Lung microvascular endothelial cell (primary cell): ENCODE measurements at places on chromosomes 2 and 18.

- no peak for DNase-seq
These were observed 116.4 kb upstream of the CAPN13 start for GRCh38 chr2:30923623-30924022.

DNA sequence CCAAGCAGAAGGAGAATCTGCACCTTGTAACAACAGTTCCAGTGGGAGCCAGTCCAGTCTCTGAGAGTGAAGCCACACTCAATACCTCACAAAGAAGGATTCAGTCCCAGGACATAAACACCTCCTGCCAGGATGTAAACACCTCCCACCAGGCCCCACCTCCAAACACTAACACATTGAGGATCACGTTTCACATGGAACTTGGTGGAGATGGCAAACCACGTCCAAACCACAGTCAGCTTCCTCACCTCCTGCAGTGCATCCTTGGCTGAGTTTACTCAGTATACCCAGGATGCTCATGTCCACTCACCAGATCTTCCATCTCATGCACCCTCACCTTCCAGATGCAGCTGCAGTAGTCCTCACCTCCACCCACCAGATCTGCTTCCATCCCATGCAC, 37.8 kb upstream of the TMEM18 start:
- DNase-seq, result no peak

GRCh38 chr18:76538846-76539245, 43.8 kb upstream of the ZNF516 start:
- DNase-seq, result no peak

- DNase-seq, result no peak
These were observed 654.9 kb upstream of the SYT4 start for GRCh38 chr18:43932140-43932539.

GRCh38 chr2:69624131-69624530, 19.4 kb downstream of the AAK1 start:
- DNase-seq, result no peak

DNA sequence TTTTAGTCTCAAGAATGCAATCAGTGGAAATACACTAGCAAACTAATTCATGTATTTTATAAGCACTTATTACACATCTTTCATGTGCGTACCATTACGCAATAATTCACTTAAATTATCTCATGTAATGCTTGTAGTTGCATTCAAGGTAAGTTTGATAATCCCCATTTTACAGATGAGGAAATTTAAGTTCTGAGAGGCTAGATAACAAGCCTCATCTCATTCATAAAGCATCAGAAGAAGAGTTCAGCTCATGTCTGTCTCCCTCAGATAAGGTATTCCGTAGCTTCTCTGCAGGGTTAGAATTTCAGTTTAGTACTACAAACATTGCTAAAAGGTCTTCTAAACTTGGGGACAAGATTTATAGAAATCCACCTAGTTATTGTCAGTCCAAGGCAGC, 47.8 kb downstream of the HNMT start:
- DNase-seq, result no peak

DNA sequence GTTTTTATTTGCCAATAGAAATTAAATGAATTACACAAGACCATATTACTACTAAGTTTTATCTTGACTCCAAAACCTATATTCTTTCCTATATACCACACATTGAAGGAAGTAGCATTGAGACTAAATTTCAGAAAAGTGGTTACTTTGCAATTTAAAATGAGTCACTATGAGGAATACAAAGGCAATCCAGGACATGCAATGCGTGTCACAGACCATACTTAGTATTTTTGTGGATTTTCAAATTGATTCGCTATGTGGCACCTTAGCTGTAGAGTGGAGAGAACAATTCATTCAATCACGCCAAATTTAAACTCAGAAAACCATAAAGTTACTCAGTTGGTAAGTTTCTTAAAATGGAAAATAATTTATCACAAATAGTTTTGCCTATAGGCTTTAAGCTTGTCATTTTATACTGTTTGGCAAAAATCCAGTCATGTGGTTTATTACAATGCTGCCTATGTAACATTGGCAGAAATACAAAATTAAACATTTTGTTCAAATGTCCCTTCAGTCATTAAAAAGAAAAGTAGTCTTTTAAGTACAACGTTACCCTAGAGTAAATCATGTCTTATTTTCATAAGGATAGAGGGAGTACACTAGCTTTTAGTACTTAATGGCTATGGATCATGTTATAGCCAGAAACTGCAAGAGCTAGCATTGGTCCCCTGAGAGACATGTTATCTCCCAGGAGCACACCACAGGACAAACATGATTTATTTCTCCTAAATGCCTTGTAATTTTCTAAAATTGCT, 222.8 kb upstream of the CDH7 start:
- no peak for DNase-seq

- DNase-seq, result no peak
These were observed 15.5 kb downstream of the SEC11C start for GRCh38 chr18:59155153-59155552.

DNA sequence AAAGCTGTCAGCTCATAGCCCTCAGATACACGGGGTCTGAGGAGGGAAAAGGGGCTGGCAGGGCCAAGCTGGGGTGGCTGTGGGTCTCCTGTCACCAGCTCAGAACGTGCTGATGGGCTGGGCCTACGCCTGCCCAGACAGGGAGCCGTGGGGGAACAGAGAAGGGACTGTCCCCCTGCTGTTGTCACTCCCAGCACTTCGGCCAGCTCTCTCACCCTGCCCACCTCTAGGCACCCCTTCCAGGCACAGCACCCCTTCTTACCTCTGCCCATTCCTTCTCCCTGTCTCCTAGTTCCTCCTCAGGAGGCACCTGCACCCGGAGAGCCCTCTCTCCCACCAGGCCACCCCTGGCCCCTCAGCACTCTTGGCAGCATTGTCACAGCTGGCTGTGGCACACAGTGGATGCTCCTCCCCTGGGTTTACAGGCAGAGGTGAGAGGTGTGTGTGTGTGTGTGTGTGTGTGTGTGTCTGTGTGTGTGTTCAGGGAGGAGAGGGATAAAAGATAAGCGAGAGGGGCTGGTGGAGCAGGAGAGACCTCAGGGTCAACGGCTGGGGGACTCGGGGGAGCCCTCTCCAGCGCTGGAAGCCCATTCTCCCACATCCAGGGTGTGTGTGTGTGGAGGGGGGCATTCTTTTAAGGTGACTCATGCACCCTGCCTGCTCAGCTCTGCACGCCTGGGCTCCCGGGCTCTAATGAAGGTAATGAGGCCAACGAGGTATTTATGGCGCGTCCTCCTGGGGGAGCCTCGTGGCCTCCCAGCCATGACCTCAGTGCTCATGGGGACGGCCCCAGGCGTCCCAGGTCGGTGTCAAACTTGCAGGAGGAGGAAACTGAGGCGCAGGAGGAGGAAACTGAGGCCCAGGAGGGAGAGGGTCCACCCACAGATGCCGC, 66.1 kb upstream of the SMAD7 start:
- DNase-seq, result peak; percentile 64

DNA sequence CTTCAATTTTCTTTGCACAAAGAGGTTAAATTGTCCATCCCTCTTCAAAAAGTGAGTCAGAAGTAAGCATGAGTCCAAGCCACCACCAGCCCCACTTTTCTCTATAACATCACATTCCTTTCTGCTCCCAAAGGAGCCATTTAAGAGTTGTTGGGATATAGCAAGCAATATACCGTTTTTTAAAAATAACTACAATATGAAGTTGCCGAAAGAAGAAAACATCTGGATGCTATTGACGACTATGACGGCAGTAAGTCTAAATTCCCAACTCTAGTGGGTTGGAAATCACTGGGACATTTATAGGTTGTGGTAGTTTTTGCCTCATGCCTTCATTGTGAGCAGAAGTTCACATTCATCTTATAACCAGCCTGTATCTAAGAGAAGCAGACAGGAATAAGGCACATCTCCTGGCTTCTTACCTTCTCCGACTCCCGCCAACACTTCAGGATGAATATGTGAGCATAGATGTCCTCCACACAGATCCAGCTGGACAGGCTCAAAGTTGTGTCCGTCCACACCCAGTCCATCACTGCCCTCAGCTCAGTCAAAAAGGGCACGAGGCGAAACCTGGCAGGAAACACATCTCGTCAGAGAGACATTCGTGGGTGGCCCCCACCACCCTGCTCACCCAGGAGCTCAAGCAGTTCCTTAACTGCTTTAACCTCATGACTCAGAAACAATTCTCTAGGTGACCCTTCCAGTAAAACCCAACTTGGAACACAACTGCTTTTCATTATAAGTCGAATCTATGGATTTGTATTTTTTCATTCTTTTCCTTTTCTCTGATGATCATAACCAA, 163.6 kb downstream of the NAPG start:
- DNase-seq, result no peak

- no peak for DNase-seq
These were observed 63.0 kb downstream of the STK25 start for GRCh38 chr2:241445426-241445825.

DNA sequence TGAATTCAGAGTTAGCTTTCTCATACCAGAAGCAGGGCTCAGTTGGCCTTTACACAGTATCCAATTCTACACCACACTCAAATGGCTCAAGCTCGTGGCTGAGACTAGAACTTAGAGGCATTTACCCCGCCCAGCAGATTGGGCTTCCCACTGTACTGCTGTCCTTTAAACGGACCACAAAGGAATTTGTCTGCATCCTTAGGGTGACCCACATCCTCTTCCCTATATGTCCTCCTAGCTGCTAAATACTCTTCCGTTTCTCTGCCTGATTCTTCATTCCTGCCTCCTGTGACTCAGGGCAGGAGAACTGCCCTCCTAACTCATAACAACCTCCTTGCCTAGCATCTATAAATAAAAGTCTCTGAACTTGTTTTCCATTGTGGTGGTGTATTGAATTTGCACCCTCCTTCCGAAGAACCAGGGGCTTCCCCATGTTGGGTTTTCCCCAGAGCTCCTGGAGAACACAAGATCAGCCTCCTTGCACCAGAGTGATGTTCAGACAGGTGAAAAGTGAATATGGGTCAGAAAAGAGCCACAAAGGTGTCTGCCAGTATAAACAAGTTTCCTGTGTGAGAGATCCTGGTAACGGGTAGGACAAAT, 32.0 kb upstream of the MC4R start:
- DNase-seq, result no peak

DNA sequence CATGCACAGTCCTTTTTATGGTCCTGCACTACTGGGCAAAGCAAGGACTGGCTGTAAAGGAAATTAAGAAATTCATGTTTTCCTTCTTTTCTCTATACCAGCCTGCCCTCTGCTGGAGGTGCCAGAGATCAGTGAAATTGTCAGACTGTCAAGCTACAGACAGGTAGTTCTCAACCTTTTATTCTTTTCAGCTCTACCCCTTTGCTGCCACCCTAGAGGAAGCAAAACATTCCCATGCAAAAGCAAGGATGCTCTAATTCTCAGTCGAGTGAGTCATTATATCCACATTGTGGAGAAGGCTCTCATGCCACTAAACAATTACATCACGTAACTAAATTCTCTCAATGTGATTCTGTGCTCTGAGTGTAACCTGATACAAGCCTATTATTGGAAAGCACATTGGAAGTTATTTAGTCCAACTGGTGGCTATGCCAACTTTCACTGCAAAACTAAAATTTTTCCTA, 25.0 kb upstream of the RAPGEF4 start:
- DNase-seq, result peak; percentile 71

DNA sequence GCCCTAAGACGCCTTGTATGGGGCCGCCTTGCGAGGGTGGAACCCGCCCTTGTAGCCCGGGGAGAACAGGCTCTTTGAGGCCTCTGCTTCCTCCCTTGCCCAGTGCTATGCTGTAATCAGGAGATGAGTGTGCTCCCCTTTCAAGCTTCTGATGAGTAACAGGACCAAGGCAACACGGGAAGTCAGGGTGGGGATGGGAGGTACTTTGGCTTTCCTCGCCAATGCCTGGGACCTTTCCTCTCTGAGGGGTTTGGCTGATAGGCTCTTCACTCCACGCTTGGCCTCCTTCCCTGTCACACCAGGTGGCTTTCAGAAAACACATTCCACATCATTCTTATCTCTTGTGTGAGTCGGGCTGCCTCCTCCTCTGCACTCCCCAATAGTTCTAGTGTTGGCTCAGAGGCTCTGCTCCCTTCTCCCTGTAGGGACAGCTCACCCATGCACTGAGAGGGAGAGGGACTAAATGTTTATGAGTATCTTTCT, 223.7 kb upstream of the TRIB2 start:
- peak; percentile 85 for DNase-seq

GRCh38 chr2:86383844-86384243, 46.4 kb upstream of the REEP1 start:
- peak; percentile 95 for DNase-seq

DNA sequence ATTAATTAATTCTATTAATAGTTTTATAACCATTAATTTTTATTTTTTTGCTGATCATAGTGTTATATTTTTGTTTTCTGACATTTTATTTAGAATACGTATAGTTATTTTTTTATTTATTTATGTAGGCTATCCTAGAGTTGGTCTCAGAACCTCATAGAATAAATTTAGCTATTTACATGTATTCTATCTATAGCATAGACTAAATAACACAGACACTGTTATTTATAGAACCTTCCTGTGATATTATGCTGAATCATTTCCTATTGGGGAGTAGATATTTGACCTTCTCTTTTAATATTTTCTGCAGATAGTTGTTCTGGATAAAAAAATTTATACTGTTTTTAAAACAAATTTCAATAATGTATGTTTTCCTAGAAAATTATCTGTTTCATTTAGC, 20.2 kb downstream of the ARHGEF33 start:
- DNase-seq, result no peak

GRCh38 chr2:23589220-23589647, 204.3 kb downstream of the KLHL29 start:
- peak; percentile 45 for DNase-seq

GRCh38 chr2:216754812-216755211, 59.5 kb upstream of the IGFBP5 start:
- no peak for DNase-seq

DNA sequence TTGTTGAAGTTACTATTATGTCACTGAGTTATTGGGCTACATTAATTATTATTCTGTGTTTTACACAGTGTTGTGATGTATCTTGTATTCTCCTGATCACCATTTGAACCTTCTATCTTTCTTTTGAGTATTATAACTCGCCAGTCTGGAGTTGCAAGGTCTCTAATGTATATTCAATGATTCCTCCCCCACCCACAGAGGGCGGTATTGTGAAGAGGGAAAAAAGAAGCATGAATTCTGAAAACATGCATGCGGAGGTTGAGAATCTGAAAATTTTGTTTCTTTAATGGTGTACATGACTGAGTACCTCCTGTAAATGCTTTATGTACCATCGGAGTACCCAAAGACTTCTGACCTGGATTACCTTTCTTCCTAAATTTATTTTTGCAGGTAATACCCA, 266.6 kb downstream of the NR4A2 start:
- no peak for DNase-seq

DNA sequence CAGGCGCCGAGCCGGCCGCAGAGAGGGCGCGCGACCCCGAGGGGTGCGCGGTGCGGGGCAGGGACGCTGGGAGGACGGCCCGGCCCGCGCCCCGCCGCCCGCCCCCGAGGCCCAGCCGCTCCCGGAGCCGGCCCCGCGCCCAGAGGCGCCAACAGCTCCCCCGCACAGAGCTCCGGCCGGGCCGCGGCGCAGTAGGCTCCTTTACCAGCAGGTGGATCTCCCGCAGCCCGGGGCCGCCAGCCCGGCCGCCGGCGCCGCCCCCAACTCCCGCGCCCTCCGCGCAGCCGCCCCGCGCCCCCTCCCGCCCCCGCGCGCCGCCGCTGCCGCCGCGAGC, 258 bp downstream of the MGAT4A start:
- peak; percentile 62 for DNase-seq
